HT-29 (cell line): ENCODE measurements at places on chromosomes 7 and 10. TPM values are rescaled to one million over a fixed set of nuclear protein-coding genes. Genes with fewer than 3 reads are reported as not detected.

The C10orf62 gene
- not detected in 2 replicates for total RNA-seq

The GIMAP5 gene
- not detected in 2 replicates for total RNA-seq

The MNX1 gene
- total RNA-seq = 21.9 and 34.5 TPM in 2 replicates

DNA sequence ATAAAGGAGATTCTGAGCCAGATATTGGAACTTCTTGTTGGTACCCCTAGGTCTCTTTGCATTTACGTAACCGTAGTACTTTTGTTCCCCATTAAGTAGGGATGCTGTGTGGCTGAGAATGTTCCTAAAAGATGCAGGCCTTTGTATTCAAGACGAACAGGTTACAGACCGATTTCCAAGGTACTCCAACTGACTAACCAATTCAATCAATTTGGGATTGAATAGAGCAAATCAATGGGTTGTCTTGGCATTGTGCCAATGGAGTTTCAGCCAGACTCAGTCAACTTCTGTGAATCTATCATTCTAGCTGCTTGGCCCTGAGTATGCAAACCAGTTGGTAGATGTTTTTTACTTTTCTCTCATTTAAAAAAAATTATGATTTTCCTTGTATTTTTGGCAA, 347.3 kb upstream of the NPVF start:
- no peak for DNase-seq

GRCh38 chr7:84916161-84916560, 270.7 kb downstream of the SEMA3D start:
- DNase-seq = no peak
